ENCODE measurements at places on chromosomes 1 and 21.

DNA sequence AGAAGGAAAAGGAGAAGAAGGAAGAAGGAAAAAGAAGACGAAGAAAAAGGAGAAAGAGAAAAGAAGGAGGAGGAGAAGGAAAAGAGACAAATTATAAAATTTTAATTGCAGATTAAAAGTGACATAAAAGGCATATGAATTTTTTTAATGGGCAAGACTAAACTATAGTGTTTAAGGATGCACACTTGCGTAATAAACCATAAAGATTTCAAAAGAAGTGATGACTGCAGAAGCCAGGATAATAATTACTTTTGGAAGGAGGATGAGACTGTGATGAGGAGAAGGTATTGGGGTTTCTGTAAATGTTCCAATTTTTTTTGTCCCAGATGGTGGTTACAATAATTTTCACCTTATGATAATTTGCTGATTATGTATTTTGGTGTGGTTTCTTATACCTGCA is 243.1 kb upstream of the PKN2 start:
- no peak for DNase-seq

DNA sequence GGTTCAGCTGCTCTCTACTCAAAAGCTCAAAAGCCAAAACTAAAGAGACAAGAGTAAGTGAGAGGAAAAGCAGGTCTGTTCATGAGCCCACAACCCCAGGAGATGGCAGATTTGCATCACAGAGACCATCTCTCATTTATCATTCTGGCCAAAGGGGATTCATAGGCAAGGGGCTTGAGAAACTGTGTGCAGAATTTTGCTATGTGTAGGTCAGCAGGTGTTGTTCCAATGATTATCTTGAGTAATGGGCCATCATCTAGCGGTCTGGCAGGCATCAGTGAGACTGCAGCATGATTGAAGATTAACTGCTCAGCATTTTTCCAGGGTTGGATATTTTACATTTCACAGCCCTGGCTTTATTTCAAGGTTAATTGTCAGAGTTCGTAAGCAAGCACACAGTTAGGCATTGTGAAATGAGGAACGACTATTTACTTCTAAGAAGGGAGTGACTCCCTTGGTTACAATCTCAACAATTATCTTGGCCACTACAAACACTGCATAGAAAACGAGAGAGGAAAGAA is 1204.6 kb upstream of the TMPRSS15 start:
- DNase-seq, result no peak

DNA sequence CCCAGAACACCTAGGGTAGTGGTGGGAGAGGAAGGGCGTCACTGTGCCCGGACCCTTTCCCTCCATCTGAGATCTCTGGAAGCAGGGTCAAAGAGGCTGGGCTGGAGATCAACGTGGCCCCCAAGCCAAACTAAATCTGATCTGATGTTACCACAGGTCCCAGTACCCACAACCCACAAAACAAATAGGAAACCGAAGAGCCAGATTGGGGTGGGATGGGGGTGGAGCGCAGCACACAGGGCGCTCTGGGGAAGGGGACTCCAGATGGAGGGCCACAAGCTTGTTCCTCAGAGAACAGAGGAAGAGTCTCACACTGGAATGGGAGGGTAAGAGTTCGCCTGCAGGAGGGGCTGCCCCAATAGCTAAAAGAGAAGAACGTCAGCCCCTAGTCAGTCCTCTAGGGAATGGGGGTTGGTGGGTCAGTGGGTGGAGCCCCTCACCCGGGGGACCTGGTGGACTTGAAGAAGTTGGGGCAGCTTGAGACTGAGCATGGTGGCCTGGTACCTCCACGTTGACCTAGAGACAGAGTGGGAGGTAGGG is 1.5 kb downstream of the PAQR6 start:
- no peak for DNase-seq

- DNase-seq, result no peak
Observed at GRCh38 chr21:37079211-37079824, 6.3 kb downstream of the TTC3 start.

GRCh38 chr1:183477986-183478781 is 5.9 kb downstream of the SMG7 start:
- no peak for DNase-seq

GRCh38 chr1:62599044-62599443 is 1.7 kb downstream of the ANGPTL3 start:
- no peak for DNase-seq

DNA sequence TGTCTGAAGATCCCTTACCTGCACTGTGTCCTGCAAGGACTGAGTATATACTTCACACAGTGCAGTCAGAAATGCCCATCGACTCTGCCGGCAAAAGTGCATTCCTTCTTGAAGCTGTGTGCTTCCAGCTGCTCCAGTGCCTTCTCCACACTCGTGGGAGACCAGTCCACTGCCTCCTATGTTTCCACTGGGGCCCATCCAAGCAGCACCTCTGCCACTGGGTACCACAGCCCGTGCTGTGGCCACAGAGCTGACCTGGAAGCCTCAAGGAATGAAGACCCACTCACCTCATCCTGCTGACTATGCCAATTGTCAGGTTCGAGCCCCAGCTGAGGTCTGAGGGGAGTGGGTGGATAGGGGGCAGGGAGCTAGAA is 108.1 kb downstream of the GDAP2 start:
- no peak for DNase-seq

GRCh38 chr21:29394051-29394450 is 95.3 kb downstream of the BACH1 start:
- DNase-seq, result no peak

DNA sequence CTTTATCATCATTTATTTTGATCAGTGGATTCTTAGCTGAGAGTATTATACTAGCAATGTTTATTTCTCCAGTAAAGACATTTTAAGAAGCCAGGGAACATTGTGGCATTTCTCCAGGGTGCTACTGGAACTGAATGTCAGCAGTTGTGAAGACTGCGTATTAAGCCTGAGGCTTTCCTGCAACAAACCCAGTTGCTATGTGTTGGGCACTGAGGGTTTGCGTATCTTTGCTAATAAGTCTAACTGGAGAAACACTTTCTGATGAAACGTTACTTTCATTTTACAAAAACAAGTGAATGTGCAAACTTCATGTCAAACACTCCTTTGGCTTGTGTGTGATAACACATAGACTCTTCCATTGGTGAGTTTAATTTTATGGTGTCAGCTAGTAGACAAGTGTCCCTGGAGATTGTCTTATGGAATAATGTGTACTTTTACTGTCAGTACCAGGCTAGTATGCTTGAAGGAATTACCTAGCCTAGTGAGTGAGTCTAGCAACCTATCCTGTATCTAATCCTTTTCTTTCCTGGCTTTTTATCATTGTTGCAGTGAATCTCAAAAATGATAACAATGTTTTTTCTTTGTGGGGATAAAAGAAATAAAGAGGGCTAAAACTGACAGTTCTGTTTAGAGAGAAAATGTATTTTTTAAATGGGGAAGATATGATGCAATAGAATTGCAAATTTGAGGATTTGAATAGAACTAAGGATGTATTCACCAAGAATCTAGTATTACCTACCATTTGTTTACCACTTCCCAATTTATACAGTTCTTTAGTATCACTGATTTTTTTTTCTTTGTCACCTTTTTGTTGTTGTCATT is 70.1 kb downstream of the MTR start:
- DNase-seq, result no peak

GRCh38 chr1:79469139-79469538 is 462.6 kb upstream of the ADGRL4 start:
- no peak for DNase-seq

DNA sequence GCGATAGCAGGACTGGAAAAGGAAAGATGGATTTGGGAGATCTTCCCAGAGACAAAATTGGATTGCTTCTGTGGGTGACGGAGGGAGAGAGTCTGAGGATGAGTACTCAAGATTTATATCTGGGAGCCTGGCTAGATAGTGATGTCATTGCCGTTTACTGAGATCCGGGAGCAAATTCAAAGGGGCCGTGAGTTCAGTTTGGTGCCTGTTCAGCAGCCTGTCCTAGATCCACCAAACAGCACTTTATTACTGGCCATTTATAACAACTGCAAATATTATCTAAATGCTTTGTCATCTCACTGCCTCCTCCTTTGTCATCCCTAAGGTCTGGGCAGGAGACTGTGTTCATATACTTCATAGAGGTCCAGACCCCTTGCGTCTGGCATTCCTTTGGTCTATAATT is 29.2 kb downstream of the MAPKAPK2 start:
- DNase-seq, result no peak

- DNase-seq, result no peak
Observed at GRCh38 chr21:35216996-35217395, 167.9 kb upstream of the RUNX1 start.

DNA sequence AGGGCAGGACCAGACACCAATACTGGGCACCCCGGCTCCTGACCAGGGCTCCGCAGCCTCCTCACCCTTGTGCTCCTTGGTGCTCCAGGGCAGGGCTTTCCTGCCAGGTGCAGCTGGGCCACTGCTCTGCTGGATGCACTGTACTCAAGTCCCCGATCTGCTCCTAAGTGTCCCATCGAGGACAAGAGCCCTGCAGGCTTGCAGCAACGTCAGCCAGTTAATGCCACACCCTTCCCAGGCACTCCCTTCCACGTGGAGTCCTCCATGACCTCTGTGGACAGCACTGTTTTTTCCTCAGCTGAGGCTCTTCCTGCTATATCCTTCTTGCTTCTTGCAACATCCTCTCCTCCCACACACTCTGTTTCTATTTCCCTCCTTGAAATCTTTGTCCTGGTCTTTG is 94.0 kb upstream of the NGF start:
- no peak for DNase-seq

GRCh38 chr1:174114788-174115448 is 44.4 kb upstream of the RABGAP1L start:
- DNase-seq, result no peak

DNA sequence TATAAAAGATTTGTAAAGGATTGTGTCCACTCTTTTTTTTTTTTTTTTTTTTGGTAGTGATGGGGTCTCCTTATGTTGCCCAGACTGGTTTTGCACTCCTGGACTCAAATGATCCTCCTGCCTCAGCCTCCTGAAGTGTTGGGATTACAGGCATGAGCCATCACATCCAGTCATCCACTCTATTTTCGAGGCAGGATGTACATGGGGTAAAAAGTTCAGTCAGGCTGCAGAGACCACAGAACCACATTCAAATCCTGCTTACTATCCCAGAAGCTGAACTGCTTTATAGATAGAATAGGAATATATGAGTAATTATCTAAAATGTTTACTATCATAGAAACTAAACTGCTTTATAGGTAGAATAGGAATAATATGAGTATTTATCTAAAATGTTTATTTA is 26.0 kb upstream of the KCNK2 start:
- DNase-seq, result no peak

Data from esophagus squamous epithelium (tissue), 5 donors.